Upper lobe of right lung (tissue), 1 donor: ENCODE measurements at places on chromosomes 1 and 21. TPM values are rescaled to one million over a fixed set of nuclear protein-coding genes. Genes with fewer than 3 reads are reported as not detected.

The FCRL5 gene
- total RNA-seq, result 0.93 TPM

The COL9A2 gene
- 3.8 TPM for total RNA-seq

The TRIM67 gene
- not detected for total RNA-seq

The CRP gene
- 0.26 TPM for total RNA-seq

The BRINP3 gene
- 1.2 TPM for total RNA-seq

GRCh38 chr1:94231746-94232145, 5.6 kb downstream of the ARHGAP29 start:
- no peak for DNase-seq

- peak; percentile 68 for DNase-seq
Observed at GRCh38 chr1:38991638-38992411, 749 bp downstream of the AKIRIN1 start.

DNA sequence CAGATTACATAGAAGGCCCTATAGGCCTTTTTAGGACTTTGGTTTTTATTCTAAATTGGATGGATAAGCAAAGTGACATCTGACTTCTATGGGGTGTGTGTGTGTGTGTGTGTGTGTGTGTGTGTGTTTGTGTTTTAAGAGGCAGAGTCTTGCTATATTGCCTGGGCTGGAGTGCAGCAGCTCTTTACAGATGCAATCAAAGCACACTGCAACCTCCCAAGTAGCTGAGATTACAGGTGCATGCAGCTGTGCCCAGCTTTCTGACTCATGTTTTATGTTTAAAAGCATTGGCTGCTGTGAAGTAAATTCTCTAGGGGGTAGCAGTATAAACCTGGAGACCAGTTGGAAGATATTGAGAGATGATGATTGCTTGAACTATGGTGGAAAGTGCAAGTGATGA, 12.4 kb upstream of the EVI5 start:
- no peak for DNase-seq

DNA sequence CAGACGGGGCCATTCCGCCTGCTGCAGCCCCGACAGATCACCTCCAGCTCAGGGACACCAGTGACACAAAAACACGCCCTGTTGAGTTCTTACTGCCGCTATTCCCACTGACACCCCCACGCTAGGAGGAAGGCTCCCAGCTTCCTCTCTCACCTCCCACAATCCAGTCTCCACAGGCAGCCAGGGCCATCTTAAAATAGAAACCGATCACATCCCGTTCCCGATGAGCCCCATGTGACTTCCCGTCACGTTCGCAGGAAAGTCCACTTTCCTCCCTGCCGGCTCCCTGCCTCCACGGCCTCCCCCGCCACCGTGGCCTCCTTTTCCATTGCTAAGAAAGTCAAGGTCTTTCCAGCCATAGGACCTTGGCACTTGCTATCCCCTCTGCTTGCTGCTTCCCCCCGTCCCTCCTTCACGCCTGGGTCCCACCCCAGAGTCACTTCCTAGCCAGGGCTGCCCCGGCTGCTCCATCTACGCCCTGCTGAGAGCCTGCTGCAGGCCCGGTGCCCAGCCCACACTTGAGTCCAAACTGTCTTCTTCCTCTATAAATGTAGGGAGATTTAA, 24.0 kb upstream of the DDOST start:
- peak; percentile 60 for DNase-seq

GRCh38 chr1:47527653-47528272, 89.9 kb downstream of the FOXD2 start:
- no peak for DNase-seq

- DNase-seq, result no peak
Observed at GRCh38 chr1:55957276-55957675, 622.1 kb downstream of the PLPP3 start.

- DNase-seq, result no peak
Observed at GRCh38 chr1:176512966-176513365, 50.0 kb downstream of the PAPPA2 start.

- peak; percentile 91 for DNase-seq
Observed at GRCh38 chr21:41777951-41778815, 11.3 kb upstream of the RIPK4 start.

- no peak for DNase-seq
Observed at GRCh38 chr1:239879321-239880170, 212.1 kb upstream of the FMN2 start.
